ENCODE measurements at places on chromosomes 2 and 18.

GRCh38 chr2:138503652-138504051 is 2.1 kb downstream of the SPOPL start:
- DNase-seq = no peak

DNA sequence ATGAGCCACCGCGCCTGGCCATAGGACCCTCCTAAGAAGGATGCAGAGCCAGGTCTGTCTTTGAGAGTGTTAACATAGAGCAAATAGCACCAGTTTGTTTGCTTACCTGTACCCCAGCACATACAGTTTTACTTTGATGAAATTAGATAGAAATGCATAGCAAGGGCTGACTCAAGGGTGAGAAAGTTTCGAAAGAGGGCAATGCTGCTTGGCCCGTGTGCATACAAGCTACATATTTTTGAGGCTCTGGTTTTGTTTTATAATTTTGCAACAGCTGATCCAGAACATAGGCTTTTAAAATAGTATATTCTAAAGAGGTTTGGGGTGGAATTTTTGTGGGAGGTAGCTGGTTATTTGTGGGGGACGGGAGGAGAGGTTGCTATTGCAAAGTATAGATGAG is 151.7 kb downstream of the MCFD2 start:
- no peak for DNase-seq

GRCh38 chr2:27255187-27255586 is 7.7 kb downstream of the SLC30A3 start:
- DNase-seq = no peak

GRCh38 chr2:50722776-50723175 is 309.2 kb downstream of the NRXN1 start:
- no peak for DNase-seq

GRCh38 chr18:64618390-64618789 is 469.5 kb upstream of the LINC00305 start:
- no peak for DNase-seq

DNA sequence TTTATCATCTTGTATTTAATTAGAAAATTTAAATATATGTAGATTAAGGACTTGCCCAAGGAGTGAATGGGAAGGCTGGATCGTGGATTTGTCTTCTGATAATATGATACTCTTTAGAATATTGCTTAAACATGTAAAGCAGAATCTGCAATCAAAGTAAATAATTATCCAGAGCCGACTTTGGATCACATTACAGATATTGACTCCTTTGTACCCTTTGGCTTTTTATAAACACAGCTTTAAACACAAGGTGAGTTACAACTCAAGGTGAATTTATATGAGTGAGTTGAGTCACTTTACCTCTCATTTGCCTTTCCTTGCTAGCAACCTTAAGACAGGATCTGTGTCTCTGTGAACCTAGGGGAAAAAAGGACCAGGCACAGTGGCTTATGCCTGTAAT is 37.7 kb upstream of the SLC25A52 start:
- DNase-seq = no peak

GRCh38 chr2:165952085-165952484 is 1.5 kb downstream of the TTC21B start:
- DNase-seq = no peak

- DNase-seq = no peak
These were observed 28.8 kb downstream of the FBLN7 start for GRCh38 chr2:112166806-112167499.

- peak; percentile 24 for DNase-seq
These were observed 647 bp downstream of the PSME4 start for GRCh38 chr2:53969968-53970723.

Measured in COR-L47 (cell line).